ENCODE measurements at places on chromosomes 3 and 15.
A peak's percentile ranks its signal among the peaks of the same experiment; 100 is the strongest.

- DNase-seq, result no peak
Observed at GRCh38 chr15:31905054-31905453, 125.3 kb upstream of the CHRNA7 start.

- no peak for DNase-seq
Observed at GRCh38 chr3:78665776-78666469, 1101.9 kb downstream of the ROBO1 start.

DNA sequence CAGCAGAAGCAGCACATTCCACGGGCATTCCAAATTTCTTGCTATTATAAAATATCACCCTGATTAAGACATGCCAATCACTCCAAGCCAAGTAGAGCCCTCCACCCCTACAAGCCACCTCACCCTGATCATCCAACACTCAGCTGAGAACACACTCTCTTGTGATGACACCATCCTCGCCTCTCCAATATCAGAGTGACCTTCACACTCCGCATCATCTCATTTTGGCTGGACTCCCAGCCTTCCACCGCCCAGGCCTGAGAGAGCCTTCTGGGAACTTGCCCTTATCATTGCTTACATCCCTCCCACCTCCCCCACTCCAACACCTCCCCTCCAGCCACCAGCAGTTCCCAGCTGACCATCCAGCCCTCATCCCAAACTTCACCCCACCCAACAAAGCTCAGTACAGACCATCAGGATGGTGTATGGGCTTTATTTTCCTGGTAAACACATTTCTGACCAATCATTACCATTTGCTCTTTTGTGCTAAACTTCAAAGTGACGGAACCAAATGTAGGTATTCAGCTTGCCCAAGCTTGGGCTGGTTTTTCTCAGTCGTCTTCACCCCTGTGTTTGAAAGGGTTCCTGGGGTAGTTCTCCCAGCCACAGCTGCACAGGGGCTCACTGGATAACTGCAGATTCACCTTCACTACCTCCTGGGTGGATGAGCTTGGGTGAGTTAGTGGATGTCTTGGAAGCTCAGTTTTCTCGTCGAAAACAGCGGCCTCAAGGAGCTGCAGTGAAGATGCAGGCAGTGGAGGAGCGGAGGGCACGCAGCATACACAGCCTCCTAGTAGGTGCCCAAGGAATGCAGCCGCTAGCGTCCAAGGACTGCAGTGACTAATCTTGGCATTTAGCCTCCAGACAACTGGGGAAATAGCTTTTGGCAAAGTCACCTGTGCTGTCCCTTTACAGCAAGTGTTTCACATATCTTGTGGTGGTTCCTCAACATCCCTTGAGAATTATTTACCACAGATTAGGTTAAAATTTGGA lies 115.1 kb downstream of the LIPC start:
- no peak for DNase-seq

GRCh38 chr15:42273900-42274701 lies 868 bp upstream of the TMEM87A start:
- peak; percentile 31 for DNase-seq

GRCh38 chr15:29134641-29135308 lies 134.8 kb downstream of the NSMCE3 start:
- no peak for DNase-seq

DNA sequence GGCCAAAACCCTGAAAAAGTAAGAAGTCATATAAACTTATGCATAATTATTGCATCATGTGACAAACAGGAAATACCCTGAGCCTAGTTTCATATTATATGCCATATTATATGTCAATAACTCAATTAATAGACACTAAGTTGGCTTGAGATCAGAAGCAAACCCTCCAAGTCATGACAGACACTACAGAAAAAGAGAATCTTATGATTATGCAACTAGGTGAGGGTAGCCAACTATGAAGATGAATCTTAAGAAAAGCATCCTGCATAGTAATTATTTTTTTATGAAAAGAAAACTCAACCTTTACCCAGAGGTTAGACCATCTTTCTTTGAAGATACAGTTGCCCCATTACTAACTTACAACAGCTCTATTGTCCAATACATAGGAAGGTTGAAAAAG lies 192.4 kb upstream of the VEPH1 start:
- no peak for DNase-seq

- DNase-seq, result no peak
Observed at GRCh38 chr3:150248116-150248887, 159.8 kb upstream of the TSC22D2 start.

DNA sequence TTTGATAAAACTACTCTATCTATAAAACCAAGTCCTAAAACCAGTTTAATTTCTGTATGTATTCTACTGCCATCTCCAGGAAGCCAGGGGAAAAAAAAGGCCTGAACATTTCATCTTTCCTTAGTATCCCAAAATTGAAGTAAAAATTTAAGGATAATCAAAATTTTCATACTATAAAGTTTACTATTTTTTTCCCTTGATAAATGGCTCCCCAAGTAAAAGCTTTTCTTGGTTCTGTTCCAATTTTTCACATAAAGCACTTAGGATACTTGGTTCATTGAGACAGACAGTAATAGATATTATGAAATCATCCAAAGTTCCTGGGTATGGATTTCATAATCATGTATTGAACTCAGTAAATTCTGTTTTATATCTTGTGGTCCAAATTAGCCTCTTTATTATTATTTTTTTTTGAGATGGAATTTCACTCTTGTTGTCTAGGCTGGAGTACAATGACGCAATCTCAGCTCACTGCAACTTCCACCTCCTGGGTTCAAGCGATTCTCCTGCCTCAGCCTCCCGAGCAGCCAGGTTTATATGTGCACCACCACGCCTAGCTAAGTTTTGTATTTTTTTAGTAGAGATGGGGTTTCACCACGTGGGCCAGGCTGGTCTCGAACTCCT lies 34.5 kb downstream of the ICE2 start:
- no peak for DNase-seq

GRCh38 chr3:20079621-20080020 lies 39.4 kb downstream of the KAT2B start:
- DNase-seq, result no peak

- no peak for DNase-seq
Observed at GRCh38 chr3:168036619-168037018, 59.1 kb downstream of the GOLIM4 start.

DNA sequence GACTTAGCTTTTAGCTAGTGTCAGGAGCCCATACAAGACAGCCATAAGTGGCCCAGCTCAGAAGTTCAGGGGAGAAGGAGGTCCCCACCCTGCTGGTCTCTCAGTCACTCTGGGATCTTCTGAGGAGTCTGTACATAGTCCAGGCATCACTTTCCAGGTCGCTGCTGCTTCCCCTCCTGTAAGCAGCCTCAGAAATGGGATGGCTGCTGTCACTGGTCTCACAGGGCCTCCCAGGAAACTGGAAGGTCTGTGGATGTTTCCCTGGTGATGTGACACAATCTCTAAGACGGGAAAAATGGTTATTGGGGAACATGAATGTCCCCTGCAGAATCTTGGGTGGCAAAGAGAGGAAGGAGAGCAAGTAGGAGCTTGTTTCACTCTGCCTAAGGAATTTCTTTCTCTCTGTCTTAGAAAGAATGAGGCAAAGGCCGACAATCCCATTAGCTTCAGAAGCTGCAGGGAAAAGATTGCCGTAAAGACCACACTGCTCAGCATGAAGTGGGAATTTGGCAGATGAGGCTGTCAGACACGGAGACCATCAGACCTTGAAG lies 43.2 kb upstream of the TNFAIP8L3 start:
- DNase-seq, result no peak

DNA sequence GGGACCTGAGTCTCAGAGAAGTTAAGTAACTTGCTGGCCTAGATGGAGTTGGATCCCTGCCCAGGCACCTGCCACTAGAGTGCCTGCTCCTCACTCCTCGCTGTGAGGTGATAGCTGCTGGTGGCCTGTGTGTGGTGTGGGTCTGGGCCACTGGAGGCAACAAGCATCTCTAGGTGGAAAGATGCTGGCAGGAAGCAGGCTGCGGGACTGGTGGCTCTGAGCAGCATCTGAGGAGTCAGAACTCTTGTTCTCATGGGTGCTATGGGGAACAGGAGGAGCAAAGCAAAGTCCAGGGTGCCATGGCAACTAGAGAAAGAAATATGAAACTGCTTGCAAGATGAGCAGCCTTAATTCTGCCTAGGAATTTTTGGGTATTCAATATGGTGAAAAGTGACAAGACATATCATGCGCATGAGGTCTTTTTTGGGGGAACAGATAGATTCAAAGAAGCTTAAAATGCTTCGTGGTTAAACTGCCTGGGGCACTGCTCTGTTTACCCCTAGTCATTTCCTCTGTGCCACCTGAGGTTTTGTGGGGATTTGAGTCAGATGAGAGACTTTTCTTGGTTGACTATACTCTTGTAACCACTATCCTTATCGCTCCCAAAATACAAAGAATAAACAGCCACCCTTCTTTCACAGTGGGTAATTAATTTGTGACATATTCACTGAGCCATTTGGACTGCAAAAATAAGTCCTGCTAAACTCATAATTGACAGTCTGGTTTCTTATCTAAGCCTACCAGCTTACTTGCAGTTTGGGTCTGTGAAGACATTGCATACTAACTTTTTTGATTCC lies 50.3 kb downstream of the MED12L start:
- peak; percentile 56 for DNase-seq

DNA sequence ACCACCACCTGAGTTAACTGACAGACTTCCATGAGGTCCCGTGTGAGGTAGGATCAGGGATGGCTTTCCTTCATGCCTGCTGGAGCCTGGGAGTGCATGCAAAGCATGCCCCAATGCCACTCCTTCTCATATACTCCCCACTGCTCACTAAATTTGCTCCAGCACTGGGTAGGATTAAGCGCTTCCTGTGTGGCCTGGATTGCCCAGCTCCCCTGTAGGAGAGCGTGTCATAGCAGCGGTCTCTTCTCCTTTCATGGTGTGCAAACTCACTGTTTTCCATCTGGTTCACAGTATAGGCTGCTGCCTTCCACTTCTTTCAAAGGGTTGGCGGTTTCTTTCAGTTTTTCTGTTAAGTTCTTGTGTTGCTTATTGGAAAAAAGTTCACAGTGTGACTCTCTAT lies 34.1 kb upstream of the ABI3BP start:
- no peak for DNase-seq

DNA sequence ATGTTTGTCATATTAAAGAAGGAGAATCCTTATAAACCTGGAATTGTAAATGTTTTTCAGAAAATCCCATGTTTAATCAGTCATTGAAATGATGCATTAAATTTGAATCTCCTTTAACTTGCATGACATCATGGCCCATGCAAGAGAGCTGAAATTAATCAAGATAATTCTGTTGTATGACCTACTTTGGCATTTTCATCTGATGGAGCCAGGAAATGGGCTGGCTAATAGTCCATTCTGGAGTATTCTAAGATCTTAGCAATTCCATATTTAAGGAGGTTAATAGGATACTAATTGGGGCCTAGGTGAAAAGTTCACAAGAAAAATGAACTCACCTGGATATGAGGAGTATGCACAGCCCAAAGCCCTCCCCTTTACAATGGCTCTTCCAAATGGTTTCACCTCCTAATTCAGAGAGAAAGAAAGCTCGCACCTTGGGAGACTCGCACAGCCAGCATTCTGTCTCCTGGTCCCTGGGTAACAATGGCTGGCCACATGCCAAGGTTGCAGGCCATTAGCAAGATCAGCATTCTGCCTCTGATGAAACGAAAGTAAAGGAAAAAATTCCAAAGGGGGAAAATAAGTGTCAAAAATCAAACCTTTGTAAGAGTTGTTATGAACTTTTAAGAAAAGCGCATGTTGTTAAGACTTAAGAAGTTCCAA lies 786.4 kb downstream of the MCTP2 start:
- peak; percentile 78 for DNase-seq

GRCh38 chr3:116863822-116864589 lies 154.4 kb downstream of the TUSC7 start:
- DNase-seq, result peak; percentile 11

DNA sequence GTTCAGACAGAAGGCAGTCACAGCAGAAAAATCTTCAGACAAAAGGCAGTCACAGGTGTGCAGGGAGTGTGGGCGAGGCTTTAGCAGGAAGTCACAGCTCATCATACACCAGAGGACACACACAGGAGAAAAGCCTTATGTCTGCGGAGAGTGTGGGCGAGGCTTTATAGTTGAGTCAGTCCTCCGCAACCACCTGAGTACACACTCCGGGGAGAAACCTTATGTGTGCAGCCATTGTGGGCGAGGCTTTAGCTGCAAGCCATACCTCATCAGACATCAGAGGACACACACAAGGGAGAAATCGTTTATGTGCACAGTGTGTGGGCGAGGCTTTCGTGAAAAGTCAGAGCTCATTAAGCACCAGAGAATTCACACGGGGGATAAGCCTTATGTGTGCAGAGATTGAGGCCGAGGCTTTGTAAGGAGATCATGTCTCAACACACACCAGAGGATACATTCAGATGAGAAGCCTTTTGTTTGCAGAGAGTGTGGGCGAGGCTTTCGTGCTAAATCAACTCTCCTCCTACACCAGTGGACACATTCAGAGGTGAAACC lies 27.6 kb downstream of the ZNF589 start:
- no peak for DNase-seq

GRCh38 chr3:30673425-30674341 lies 67.3 kb downstream of the TGFBR2 start:
- DNase-seq, result no peak

DNA sequence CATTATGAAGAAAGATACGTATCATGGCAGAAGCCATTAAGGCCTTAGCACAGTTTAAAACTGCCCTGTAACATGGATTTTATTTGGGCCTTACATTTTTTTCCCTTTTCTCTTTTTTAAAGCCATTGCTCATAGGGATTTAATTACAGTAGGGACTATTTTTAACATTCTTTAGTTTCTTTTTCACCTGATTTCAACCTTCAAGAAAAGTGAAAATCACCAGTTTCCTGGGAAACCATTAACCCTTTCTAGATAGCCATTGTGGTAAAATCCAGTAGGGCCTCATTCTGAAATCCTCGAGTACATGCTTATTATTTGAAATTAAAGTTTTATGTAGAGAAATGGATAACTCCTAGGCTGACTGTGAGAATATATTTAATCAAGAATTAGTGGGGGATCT lies 3.1 kb downstream of the SPRED1 start:
- DNase-seq, result no peak

GRCh38 chr3:134722969-134723368 lies 72.1 kb upstream of the EPHB1 start:
- no peak for DNase-seq

DNA sequence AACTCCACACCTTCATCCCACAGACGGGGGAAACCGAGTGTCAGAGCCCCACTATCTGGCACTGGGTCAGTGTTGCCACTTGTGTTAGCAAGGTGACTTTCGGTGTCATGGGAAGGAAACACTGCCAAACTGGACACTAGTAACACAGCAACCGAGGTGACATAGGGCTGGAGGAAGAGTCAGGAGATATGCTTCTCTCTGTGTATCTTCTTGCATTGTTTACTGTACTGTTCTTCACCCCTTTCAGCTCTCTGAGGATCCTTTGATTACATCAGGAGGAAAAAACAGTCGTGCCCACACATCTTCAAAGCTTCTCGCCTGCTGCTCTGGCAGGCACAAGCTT lies 109.4 kb upstream of the RAD18 start:
- DNase-seq, result no peak

GRCh38 chr3:146065573-146066006 lies 95.4 kb downstream of the PLOD2 start:
- DNase-seq, result peak; percentile 10

DNA sequence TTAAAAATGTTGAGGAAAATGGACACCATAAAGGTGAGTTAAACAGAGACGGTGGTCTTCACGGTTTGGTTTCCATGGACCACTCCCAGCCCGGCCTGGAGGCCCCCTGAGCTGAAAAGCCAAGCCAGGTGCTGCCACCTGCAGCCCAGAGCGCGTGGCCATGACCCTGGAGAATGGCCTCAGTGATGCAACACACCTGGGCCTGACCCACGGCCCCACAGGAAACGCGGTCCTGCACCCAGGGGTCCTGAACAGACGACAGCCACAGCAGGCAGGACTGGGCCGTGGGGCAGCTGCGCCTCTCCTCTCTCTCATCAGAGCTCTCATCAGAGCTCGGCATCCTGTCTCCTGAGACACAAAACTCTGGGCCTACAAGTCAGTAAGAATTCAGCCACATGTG lies 64.1 kb downstream of the NIPA2 start:
- DNase-seq, result no peak

All from BE2C (cell line).